Activated CD4-positive, CD25-positive, alpha-beta regulatory T cell (primary cell): ENCODE measurements at places on chromosomes 7 and 10.

GRCh38 chr7:46468753-46469356 is 547.8 kb upstream of the IGFBP3 start:
- no peak for DNase-seq

DNA sequence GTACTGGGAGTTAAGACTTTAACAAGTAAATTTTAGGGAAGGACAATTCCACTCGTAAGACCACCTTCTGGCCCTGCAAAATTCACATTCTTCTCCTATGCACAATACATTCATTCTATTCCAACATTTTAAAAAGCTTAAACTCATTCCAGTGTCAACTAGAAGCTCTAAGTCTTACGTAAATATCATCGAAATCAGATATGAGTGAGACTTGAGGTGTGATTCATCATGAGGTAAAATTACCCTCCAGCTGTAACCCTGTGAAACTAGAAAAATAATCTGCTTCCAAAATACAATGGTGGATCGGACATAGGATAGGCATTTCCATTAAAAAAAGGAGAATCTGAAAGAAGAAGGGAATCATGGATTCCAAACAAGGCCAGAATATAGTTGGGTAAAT is 370.3 kb downstream of the CDC14C start:
- DNase-seq: no peak

- no peak for DNase-seq
Observed at GRCh38 chr10:110577056-110577455, 9.6 kb downstream of the SMC3 start.

GRCh38 chr10:130745251-130745650 is 566.3 kb downstream of the TCERG1L start:
- DNase-seq: no peak

DNA sequence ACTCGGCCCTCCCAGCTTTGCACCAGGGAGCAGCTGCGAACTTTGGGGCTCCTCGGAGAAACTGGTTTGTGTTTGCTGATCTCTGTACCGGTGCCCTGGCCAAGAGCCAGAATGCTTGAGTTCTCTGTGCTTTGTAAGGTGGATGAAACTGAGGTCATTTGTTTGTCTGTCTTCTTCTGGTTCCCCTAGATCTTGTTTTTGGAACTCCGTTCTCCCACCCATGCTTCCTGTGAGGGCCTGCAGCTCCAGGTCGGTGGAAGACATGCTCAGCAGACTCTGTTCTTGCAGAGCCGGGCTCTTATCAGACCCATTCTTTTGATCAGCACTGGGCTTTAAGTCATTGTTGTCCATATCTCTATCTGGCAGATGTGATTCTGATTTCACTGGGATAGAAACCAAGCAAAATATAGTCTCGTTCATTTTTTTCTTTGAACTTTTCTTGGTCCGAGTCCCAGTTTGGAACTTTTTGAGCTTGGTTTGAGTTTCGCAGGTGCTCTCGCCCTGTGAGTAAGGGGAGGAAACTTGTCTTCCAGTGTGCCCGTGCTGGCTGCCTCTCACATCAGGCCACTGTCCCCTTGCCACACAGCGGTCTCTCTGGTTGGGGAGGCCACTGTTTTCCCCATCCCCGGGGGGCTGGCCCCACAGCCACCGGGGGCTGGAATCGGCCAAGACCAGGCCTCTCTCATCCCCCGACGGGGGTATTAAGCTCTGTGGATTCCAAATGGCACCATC is 31.2 kb downstream of the JCAD start:
- no peak for DNase-seq
